ENCODE measurements at places on chromosomes 12 and 14. TPM values are rescaled to one million over a fixed set of nuclear protein-coding genes. Genes with fewer than 3 reads are reported as not detected.

Gene SLCO1B1
- total RNA-seq, result not detected

Gene NGB
- total RNA-seq, result not detected

Gene OVCH1
- not detected for total RNA-seq

Gene ZNF891
- total RNA-seq, result 0.54 TPM

Gene HRK
- total RNA-seq, result not detected

Gene ADAM20
- total RNA-seq, result 0.22 TPM
